ENCODE measurements at places on chromosomes 2 and 18.
A peak's percentile ranks its signal among the peaks of the same experiment; 100 is the strongest.

- no peak for DNase-seq
Observed at GRCh38 chr2:73776381-73776780, 3.5 kb downstream of the DUSP11 start.

GRCh38 chr2:180670302-180671003 lies 310.0 kb upstream of the UBE2E3 start:
- no peak for DNase-seq

- DNase-seq, result no peak
Observed at GRCh38 chr2:158315803-158316414, 140.6 kb downstream of the CCDC148 start.

DNA sequence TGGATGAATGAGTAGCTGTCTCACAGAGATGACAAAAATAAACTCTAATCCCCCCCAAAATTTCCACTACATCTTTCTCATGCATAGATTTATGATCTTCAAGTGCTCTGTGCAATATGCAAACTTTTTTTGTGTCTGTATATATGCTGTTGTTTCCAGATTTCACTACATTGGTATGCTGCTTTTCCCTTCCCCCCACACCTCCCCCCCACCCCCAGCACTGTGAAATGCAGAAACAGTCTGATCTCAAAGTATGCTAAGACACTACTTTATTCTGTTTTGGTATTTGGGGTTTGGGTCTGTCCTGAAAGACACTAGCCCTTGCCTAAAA lies 524 bp upstream of the KLHL14 start:
- DNase-seq, result no peak

- DNase-seq, result peak; percentile 96
Observed at GRCh38 chr2:73926493-73927327, at the start of gene DGUOK. DGUOK (plus strand) TSS chr2:73926880; CDS start chr2:73926911, 31 bp downstream.

- no peak for DNase-seq
Observed at GRCh38 chr18:55695091-55695490, 107.1 kb upstream of the TCF4 start.

DNA sequence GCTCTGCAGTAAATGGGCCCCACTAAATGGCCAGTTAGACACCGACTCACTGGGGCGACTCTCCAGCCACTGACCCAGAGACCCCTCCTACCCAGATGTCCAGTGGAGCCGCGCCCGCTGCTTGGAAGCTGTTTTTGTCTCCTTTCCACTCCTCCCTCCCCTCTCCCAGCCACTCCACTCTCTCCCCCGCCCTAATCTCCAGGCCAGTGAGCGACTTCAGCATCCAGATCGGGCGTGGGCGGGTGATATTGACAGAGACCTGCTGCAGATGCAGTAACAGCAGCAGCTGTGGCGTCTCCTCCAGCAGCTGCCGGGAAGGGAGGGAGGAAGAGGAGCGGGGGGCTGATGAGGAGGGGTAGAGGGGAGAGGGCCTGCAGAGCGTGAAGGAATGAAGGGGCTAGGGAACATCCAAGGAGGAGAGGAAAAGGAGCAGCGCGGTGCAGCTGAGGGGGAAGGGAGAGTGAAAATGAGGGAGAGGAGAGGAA lies at the start of gene SCN7A:
SCN7A (minus strand) TSS at position 110 of the 485 bp plus-strand sequence. CDS start 16,553 bp downstream, outside the sequence.
- DNase-seq, result no peak

- no peak for DNase-seq
Observed at GRCh38 chr18:11847811-11848210, 3.4 kb upstream of the CHMP1B start.

- DNase-seq, result peak; percentile 72
Observed at GRCh38 chr2:102114290-102114721, 28.2 kb upstream of the IL1R1 start.

- no peak for DNase-seq
Observed at GRCh38 chr2:70716951-70717350, 51.0 kb downstream of the ADD2 start.

- DNase-seq, result no peak
Observed at GRCh38 chr2:42554392-42554791, 14.0 kb upstream of the MTA3 start.
